Cortex of kidney (tissue), 1 donor: ENCODE measurements at places on chromosomes 7 and 10.

- DNase-seq: no peak
Measured at GRCh38 chr7:90540406-90540805, 55.7 kb upstream of the CDK14 start.

DNA sequence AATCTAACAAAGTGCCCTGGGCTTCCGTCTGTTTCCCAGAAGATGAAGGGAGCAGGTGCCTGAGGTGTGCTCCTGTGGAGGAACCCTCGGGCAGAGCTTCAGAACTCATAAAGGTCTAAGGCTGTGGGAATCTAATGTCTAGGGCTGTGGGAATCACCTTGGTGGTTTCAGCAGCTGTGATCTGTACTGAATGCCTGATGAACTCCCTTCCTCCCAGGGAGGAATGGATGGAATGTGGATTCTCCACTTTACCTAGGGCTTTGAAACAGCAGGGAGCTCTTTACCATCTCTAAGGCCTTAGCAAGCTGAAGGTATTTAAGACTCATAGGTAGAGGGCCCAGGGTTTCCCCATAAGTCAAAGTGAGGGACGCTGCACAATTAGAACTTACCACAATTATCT, 36.0 kb upstream of the SEMA3E start:
- DNase-seq: no peak

GRCh38 chr7:158382363-158383254, 205.0 kb downstream of the PTPRN2 start:
- DNase-seq: no peak

DNA sequence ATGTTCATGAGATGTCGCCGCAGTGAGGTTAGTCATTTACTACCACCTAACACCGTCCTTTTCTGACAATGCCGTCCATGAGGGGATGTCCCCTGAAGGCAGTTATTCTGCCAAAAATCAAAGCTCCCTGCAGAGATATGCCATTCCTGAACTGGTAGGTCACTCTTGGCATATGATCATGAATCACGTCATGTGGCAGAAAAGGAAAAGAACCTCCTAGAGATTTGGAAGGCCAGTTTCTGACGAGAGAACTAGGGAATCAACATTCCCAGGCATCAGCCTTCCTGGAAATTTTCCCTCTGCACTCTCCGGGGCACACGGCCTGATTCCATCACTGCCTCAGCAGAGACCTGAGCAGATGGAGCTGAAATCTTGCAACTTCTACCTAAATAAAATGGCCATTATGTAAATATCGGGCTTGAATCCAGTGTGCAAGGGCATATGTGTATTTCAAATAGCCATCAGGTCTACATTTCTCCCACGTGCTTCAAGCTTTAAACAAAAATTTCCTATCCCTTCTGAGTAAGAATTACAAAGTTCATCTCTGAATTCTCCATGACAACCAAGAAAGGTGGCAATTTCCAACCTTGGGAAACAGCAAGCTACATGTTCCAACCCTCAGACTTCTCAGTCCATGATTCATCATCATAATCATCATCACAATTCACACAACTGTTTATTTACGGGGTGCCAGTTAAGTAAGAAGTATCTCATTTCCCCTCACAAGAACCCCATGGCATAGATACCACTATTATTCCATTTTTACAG, 46.5 kb downstream of the AMPH start:
- DNase-seq: no peak

DNA sequence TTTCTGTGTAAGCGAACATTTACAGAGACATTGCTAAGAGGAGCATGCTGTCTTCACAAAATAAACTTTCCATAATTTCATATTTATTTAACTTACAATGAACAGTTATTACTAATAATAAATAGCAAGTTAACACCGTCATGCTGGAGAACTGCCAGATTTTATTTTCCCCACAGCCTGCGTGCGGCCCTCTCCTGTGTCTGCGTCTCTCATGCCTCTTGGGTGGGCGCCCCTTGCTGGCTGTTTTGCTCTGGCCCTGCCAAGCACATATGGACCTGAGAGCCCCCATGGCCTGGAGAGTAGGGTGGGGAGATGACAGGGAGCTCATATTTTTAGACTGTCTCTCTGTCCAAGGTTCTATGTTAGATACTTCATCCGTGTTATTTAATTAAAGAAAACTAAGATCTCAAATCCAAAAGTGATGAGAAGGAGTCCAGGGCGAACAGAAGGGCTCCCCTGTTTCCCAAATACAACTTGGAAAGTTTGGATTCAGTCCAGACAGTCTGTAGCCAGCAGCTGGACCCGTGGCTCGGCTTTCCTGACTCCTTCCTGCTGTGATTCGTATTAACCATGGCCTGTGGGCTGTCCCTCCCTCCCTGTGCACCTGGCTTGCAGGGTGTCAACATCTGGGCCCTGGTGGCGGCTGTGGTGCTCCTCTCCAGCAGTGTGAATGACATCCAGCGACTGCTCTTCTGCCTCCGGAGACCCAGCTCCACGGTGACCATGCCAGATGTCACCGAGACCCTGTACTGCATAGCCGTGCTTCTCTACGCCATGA, 20.5 kb downstream of the FBH1 start:
- DNase-seq: no peak

DNA sequence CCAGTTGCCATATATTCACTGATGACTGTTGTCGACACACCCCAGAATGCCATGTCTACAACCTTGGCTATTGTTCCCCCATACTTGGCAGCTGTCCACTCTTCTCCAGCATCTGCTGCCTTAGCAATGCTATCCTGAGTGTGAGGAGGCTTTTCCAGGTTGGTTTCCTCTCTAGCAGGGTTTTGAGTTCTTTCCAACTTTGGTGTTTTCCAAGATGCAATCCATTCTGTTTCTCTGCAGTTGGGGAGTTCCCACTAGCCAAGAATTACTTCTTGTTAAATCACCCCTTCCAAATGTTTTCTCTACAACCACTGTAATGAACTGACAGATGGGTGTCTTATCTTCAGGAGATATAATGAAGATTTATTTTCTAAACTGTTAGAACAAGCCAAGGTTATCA, 617.4 kb downstream of the CCSER2 start:
- no peak for DNase-seq

GRCh38 chr10:65346466-65346865, 1579.4 kb upstream of the LRRTM3 start:
- no peak for DNase-seq

GRCh38 chr7:41268878-41269277, 434.0 kb downstream of the INHBA start:
- DNase-seq: no peak

- DNase-seq: no peak
Measured at GRCh38 chr10:114729103-114729659, 71.1 kb upstream of the ABLIM1 start.

- DNase-seq: no peak
Measured at GRCh38 chr7:97845622-97846203, 26.5 kb downstream of the ASNS start.

- no peak for DNase-seq
Measured at GRCh38 chr10:18683427-18683826, 24.2 kb downstream of the ARL5B start.

GRCh38 chr10:133072720-133073390, 14.9 kb upstream of the ADGRA1 start:
- DNase-seq: no peak
